ENCODE measurements at places on chromosomes 3 and 15.

- no peak for DNase-seq
Observed at GRCh38 chr3:7734456-7734855, 767.2 kb upstream of the LMCD1 start.

DNA sequence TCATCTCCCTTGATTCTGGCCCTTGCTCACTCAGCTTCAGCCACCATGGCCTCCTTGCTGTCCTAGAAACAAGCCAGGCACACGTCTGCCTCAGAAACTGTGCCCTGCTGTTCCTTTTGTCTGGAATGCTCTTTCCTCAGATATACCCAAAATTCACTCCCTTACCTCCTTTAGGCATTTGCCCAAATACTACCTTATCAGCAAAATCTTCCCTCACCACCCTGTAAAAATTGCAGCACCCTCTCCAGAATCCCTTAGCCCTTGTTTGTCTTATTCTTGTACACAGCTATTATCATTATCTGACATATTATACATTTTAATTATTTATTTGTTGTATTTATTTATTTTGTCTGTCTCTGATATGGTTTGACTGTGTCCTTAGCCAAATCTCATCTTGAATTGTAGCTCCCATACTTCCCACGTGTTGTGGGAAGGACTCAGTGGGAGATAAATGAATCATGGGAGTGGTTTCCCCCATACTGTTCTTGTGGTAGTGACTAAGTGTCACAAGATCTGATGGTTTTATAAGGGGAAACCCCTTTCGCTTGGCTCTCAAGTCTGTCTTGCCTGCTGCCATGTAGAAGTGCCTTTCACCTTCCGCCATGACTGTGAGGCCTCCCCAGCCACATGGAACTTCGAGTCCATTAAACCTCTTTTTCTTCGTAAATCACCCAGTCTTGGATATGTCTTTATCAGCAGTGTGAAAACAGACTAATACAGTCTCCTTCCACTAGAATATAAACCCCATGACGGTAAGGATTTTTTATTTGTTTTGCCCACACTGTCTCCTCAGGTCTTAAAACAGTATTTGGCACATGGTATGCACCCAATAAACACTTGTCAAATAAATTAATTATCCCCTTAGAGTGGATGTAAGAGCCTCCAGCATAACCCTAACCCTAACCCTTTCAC is 60.0 kb upstream of the STT3B start:
- peak; percentile 49 for DNase-seq

GRCh38 chr3:33115024-33115768 is 1.4 kb downstream of the CRTAP start:
- peak; percentile 85 for DNase-seq

- no peak for DNase-seq
Observed at GRCh38 chr3:34863485-34863884, 775.8 kb upstream of the ARPP21 start.

- DNase-seq: no peak
Observed at GRCh38 chr15:64070965-64071851, 22.4 kb downstream of the CIAO2A start.

GRCh38 chr3:111857474-111857873 is 1.6 kb upstream of the PHLDB2 start:
- DNase-seq: no peak

DNA sequence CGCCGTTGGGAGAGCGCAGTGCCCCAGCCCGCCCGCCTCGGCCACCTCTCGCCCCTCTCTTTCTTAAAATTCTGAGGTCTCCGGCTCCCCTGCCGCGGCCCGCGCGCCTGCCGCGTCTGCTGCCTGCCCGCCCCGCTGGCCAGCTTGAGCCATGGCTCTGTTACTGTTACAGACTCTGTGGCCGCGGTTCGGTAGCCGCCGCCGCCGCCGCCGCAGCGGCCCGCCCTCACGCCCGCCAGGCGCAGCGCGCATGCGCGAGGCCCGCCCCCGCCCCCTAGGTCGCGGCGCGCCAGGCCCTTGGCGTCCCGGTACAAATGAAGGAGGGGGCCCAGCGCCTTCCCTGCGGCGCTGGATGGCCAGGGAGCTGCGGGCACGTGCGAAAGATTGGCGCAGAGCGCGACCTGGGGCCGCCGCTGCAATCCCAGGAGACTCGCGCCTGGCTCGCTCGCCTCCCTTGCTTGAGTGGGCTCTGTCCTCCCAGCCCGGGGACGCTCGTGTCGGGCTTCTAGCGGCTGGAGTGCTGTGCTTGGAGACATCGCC is at the start of gene ONECUT1:
ONECUT1 (minus strand) TSS at position 168 of the 540 bp plus-strand sequence. CDS start 452 bp downstream, outside the sequence.
- peak; percentile 62 for DNase-seq

DNA sequence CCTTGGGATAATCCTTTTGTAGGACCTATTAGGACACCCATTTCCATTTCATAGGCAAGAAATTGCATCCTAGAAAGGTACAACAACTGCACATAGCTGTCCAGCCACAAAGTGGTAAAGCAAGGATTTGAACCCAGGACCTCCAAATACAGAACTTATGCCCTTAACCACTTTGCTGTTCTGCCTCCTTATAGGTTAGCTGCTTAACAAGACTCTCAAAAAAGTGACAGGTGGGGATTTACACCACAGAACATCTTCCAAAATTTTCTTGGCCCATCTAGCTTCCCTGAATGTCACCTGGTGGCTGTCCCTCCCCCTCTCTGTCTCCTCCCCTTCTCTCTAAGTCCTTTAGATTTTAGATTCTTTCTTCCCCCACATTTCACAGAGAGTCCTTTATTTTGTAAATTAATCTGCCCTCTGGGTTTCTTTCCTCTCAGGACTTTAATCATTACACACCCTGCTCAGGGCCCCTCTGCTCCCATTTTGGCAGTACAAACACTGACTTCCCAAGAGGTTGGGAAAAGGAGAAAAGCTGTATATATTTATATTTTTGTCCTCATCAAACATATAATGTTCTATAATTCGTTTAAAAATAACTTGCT is 120.6 kb downstream of the CPNE4 start:
- no peak for DNase-seq

DNA sequence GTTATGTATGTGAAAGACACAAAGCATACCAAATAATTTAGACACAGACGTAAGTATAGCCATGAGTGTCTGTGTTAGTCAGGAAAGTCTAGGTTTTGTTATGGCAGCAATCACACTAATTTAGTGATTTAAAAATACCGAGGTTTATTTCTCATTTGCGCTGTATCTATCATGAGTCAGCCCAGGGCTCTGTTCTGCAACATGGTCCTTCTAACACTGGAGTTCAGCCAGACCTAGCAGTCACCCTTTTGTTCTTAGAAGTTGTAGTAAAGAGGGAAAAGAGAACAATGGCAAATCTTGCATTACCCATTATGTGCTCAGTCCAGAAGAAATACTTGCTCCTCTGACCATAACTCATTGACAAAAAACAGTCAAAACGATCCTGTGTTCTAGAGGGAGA is 311.5 kb downstream of the NLGN1 start:
- no peak for DNase-seq

DNA sequence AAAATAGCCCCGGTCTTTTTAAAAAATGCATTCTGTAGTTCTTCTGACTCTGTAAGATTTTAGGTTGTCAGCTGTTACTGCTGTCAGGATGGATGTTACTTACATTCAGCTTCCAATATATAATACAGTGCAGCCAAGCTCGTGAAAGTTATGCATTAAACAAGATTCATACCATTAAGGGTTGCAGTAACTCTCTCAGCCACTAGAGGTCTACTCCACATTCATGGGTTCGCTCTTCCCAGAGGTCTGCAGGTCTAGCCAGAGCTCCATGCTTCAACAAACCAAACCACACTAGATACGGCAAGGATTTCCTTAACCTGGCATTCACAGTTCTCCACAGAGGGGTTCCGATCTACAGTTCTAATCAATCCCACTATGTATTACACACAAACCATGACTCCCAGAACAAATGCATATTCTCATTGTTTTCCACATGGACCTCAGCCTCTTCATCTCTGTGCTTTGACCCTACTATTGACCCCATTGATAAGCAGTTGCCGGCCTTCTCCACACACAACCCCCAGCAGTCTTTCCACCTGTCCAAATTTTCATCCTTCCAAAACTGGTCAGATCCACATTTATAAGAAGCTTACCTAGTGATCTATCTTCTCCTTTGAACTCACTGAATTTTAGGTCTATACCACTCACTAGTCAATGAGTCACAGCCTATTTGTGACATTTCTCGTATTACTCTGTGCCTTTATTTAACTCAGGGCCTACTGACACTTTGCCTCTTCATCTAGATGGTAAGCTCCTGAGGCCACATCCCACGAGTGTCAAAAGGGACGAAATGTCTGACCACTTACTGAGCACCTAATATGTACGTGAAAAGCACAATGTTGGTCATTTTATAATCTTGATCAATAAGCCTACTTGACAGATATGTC is 33.7 kb downstream of the RORA start:
- DNase-seq: peak; percentile 69

GRCh38 chr3:18501679-18502343 is 76.7 kb upstream of the SATB1 start:
- peak; percentile 12 for DNase-seq

- no peak for DNase-seq
Observed at GRCh38 chr3:51679777-51680176, 8.7 kb downstream of the TEX264 start.

DNA sequence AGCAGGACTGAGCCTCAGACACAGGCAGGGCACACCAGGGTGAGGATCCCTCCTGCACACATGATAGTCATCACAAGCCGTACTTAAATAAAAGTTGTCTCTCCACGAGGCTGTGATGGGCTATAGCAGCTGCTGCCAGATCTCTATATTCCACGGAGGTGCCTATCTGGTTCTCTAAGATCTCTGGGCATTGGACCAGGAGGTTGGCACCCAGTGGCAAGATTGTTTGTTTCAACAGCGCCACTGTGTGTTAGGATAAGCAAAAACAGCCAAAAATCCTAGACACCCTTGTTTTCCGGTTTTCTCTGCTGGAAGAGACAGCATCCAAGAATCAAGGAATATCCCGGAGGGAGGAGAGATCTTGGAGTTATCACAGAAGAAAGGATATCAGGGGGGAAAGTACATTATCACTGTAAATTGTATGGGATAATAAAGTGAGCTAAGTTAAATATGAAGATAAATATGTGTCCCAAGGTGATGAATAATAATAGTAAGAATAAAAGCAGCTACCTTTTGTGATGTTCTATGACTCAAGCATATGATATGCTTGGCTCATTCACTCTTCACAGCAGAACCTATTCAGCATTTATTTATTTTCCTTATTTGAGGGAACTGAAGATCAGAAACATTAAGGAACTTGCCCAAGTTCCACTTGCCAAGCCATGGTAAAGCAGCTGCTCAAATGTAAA is 90.6 kb upstream of the AKAP13 start:
- peak; percentile 76 for DNase-seq
